ENCODE measurements at places on chromosomes 4 and X. TPM values are rescaled to one million over a fixed set of nuclear protein-coding genes. Genes with fewer than 3 reads are reported as not detected.

Gene POU3F4
- total RNA-seq = not detected

DNA sequence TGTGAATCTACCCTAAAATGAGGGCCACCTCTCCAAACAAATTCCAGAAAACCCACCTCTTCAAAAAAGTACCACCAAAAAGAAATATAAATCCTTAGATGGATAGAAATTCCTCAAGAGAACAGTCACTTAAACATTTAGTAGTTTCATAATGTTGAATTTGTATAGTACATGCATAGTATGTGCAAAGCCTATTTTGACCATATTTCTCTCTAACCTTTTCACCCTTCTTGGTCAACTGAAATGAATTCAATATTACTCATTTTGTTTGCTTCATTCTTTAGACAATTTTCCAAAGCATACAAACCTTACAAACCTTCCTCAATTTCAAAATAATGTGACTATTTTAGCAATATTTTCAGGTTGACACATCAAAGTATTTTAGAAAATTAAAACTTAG lies 4.1 kb downstream of the RHOXF1 start:
- no peak for DNase-seq

- peak; percentile 77 for DNase-seq
Observed at GRCh38 chr4:101818362-101818761, 27.8 kb downstream of the BANK1 start.

GRCh38 chrX:153102418-153102817 lies 30.2 kb downstream of the PNMA6A start:
- no peak for DNase-seq

DNA sequence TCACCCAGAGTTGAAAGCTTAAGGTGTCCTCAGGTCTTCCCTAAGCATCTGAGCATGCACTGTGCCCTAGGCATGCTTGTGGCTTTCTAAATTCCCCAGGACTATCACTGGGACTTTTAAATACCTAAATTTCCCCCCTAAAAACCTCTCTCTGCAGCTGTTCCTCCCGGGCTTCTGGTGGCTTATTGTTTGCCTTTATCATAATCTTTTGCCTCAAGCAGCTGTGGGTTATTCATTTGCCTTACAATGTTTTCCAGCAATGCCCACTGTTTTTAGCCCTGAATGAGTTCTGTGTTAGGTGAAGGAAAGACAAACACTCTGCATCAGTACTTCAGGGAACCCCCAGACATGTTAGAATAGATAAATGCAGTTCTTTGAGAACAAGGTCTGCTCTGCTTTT lies 455.0 kb downstream of the ZIC3 start:
- no peak for DNase-seq

GRCh38 chr4:93467484-93468155 lies 360.9 kb upstream of the ATOH1 start:
- no peak for DNase-seq

Gene NDP
- 1.1 TPM for total RNA-seq

Gene VAMP7
- total RNA-seq = 37.4 TPM

- DNase-seq = no peak
Observed at GRCh38 chrX:154013614-154014360, 5.9 kb downstream of the IRAK1 start.

- DNase-seq = no peak
Observed at GRCh38 chr4:98612318-98613250, 45.8 kb downstream of the TSPAN5 start.

- DNase-seq = no peak
Observed at GRCh38 chr4:88204882-88205281, 46.4 kb upstream of the ABCG2 start.

DNA sequence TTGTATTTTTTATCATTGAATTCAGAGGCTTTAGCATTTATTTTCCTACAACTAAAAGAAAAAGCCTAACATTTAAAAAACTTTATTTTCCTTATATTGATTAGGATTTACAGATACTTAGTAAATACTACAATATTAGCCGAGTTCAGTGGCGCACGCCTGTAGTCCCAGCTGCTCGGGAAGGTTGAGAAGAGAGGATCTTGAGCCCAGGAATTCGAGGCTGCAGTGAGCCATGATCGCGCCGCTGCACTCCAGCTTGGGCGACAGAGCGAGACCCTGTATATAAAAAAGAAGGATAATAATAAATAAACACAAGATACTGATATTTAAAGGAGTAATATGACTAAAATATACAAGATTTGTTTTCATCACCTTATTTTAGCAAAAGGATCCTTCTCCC lies 681 bp upstream of the UPF3B start:
- peak; percentile 6 for DNase-seq

Gene KLKB1
- 0.19 TPM for total RNA-seq

GRCh38 chrX:71910643-71910985 lies at the start of gene NHSL2:
Gene NHSL2 (plus strand): TSS chrX:71910845.
- no peak for DNase-seq

GRCh38 chr4:2364654-2365053 lies 53.8 kb downstream of the ZFYVE28 start:
- DNase-seq = no peak

GRCh38 chr4:35541146-35541887 lies 703.0 kb downstream of the ARAP2 start:
- no peak for DNase-seq

DNA sequence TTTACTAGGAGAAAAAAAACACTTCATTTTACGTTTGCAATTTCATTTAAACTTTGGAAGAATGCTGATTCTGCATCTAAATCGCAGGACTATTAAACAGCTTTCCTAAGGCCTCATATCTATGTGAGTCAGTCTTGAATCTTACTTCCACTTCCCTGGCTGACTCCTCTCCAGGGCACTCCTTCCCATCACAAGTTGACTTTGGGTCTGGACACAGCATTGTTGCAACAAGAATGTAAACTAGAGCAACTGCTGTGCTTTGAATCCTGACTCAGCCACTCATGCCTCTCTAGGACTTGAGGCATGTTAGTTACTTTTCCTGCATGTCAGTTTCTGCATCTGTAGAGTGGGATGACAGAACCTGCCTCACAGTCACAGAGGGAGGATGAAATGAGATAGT lies 413.8 kb downstream of the FAT4 start:
- peak; percentile 93 for DNase-seq

Gene KDM6A
- total RNA-seq = 9.1 TPM

GRCh38 chrX:43526878-43527277 lies 129.2 kb upstream of the MAOA start:
- no peak for DNase-seq

GRCh38 chr4:4658052-4658451 lies 116.2 kb upstream of the STX18 start:
- no peak for DNase-seq

Gene RNF128
- 0.26 TPM for total RNA-seq

Gene RIBC1
- 0.40 TPM for total RNA-seq

- peak; percentile 42 for DNase-seq
Observed at GRCh38 chrX:10582945-10583344, 37.4 kb downstream of the MID1 start.

Gene PRICKLE3
- 8.1 TPM for total RNA-seq

DNA sequence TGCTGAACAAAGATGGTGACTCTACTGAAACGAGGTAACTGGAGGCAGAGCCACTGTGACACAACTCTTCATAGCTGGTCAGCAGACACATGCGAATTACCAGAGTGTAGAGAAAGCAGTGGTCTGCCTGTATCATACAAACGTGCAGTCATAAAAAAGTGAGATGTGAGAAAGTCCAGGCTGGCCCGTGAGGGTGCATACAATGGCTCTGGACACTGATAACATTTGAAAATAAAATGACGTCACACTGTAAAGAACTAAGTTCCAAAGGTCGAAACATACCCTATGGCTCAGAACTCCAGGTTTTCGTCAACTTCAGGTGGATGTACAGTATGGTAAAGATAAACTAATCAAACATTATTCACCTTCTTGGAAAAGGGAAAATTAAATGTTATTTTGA lies 95.7 kb downstream of the SHISA3 start:
- no peak for DNase-seq

DNA sequence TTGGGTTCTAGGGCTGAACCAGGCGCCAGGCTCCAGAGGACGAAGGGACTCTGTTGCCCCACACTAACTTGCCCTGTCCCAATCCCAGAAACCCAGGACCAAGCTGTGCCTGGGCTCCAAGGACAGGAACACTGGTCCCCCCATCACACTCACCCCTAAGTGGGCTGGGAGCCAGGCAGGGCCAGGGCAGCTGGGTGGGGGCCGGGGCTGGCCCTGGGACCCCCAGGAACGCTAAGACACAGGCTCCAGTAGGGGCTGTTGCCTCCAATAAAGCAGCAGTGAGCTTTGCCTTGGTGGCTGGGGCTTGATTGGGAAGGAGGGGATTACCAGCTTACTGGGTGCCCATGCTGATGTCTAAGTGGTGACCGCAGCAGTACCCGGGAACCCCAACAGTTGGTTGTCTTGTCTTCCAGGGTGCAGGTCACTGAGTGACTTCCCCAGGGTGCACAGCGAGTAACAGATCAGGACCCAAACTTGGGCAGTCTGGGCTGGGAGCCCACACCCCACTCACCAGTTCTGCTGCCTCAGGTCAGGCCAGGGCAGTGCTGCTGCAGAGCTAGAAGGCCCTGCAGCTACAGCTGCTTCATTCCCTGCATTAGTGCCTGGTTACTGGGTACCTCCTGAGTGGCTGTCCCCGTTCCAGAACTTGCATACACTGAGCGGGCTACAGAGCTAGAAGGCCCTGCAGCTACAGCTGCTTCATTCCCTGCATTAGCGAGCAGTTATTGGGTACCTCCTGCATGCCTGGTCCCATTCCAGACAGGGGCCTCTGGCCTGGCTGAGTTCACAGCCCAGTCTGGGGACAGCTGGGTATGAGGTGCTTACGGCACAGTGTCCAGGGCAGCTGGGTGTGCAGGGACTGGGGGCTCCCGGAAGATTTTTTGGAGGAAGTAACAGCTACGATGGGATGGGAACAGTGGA lies 9.4 kb upstream of the ADD1 start:
- no peak for DNase-seq

Gene CYLC1
- not detected for total RNA-seq

DNA sequence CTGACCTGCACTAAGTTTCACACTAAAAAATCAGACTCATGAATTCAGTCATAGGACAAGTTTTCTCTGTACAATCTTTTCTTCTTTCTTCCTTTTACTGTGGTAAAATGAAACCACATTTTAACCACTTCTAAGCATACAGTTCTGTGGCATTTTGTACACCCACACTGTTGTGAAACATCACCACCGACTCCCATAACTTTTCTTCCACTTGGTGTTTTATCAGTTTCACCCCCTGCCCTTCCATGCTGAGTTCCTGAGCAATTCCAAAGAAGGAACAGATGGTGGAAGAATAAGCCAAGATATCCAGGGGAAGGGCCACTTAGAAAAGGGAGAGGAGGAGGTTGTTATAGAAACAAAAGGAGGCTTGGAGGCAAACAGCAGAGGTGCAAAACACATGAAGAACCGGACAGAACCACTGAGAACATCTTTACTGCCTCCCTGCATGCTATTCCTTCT lies 22.6 kb downstream of the SLC25A4 start:
- DNase-seq = peak; percentile 86

Gene RNF150
- 0.45 TPM for total RNA-seq

GRCh38 chrX:87338510-87338909 lies 179.1 kb upstream of the KLHL4 start:
- peak; percentile 36 for DNase-seq

DNA sequence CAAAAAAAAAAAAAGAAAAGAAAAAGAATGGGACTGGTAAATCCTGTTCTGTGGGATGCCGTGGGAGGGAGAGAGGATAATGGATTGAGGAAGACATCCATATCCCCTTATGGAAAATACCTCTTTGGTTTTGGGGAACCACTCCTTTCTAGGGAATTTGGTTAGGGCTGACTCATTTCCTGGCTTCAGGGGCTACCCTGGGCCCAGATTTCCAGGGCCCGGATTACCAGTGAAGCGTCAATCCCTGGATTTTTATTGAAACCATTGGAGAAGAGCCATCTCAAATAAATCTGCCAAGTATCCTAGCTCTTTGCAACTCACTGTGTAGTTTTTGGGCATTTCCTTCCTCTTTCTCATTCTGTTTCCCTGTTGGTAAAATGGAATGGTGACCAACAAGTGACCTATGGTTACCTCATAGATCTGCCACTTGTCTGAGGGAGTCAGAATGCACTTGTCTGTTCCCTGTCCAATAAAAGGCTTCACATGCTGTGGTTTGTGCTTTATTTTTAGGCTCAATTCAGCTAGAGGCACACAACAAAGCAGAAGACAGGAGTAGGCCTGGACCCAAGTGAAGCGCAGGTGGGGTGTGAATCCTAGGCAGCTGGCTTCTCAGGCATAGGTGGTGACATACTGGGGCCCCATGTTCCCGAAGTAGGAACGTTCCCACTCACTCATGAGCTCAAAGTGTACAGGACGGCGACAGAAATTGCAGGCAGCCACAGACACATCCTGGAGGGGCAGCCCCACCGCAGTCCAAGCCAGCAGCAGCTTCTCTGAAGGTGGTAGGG lies 8.6 kb downstream of the APEX2 start:
- DNase-seq = peak; percentile 31

DNA sequence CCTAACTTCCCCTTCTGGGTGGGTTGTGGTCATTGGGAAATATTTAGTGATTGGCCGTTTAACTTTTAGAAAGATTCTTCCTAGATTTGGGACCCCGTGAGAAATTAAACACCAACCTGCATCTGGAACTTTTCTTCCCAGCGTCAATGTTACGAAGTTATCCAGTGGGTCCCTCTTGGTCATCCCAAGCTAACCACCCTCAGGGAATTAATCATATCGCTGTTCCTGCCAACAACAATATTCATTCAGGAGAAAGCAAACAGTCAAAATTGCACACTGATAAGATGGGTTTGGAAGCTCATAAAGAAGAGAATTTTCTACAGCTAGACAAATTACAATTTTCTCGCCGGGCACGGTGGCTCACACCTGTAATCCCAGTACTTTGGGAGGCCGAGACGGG lies 121.2 kb upstream of the STX18 start:
- no peak for DNase-seq

Gene FGFR3
- 0.26 TPM for total RNA-seq

DNA sequence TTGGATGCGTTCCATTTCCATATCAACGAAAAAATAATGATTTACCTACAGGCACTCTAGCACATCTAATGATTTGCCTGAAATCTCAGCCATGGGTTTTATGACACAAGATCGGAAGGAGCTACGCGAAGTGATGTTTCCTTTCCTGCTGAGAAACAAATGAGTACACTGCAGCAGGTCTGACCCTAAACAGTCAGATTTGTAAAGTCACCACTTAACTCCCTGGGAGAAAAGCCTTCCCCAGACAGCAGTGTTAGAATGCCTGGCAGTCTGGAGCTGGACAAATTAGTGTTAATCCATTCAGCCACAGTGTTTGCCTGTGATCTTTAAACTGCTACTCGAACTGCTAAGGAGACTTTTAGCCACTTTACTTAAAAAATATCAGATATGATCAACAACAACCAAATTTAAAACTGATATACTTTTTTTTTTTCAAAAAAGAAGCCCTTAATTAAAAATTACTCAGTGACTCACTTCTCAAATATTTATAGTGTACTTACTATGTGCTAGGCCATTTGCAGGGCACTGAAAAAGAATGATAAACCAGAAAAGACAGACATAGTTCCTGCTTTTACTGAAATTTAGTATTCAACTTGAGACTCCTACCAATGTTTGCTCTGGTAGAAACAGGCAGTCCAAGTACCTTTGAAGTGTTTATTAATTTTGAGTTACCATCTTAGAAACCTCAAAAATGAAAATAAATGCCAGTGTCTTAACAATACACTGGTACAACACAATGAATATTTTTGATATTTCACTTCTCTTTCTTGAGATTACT lies 104.5 kb downstream of the SHISA3 start:
- no peak for DNase-seq

Data from LHCN-M2 (cell line).